ENCODE measurements at places on chromosomes 1 and 21. TPM values are rescaled to one million over a fixed set of nuclear protein-coding genes. Genes with fewer than 3 reads are reported as not detected.

The DSCAM gene
- not detected for total RNA-seq

The RHD gene
- not detected for total RNA-seq

The IFFO2 gene
- total RNA-seq, result 30.7 TPM

The FLG2 gene
- not detected for total RNA-seq

The ESRRG gene
- total RNA-seq, result 1.7 TPM

The STIL gene
- total RNA-seq, result 26.2 TPM

The FAM72C gene
- 4.3 TPM for total RNA-seq

The TNFSF4 gene
- 0.18 TPM for total RNA-seq

GRCh38 chr1:150999051-150999674 is 7.5 kb downstream of the MINDY1 start:
- DNase-seq, result peak; percentile 62

- DNase-seq, result no peak
Measured at GRCh38 chr1:66770694-66771093, 18.4 kb downstream of the DYNLT5 start.

DNA sequence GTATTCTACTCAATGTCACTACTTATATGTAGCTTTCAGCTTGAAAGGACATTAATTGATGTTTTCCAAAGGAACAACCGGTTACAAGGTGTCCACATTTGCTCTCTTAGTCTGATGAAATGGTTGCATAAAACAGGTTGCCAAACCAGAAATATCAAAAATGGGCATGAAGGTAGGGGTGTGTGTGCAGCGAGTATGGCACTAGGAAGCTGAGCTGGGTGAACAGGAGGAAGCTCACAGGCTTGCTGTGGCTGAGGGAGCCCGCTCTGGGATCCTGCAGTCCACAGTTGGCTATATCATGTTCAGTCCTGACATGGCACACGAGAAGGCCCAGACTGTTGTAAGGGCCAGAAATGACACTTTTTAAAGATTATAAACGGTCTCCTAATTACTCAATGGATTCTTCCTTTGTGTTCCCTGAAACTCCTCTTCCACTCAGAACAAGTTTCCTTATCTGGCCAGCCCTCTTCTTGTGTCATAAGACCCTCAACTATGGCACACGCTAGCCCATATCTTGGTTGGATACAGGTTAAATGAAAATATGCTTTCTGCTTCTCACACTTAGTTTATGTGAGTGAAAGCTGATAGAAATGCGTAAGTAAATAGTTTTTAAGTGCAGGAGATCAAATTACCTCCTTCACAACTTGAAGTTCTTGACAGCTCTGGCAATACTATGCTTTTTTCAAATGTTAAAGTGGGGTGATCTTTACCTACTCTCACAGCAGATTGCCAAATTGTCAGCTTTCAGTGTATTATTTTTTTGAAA is 201.5 kb downstream of the LMO4 start:
- DNase-seq, result no peak

DNA sequence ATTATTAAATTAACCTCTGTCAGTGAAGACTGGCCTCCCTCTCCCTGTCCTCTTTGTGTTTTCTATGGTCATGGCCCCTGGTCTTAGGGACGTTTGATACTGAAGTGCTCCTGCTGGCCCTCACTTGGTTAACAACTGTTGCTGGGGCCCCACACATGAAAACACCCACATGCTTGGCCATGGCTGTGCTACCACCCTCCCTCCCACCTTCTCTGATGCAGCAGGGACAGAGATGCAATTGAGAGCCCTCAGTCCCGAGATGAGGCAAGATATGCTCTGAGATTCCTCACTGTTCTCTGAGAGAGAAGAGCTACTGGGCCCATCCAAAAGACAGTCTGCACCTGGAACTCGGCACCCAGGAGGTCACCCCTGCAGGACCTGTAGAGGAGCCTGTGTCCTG is 33.3 kb downstream of the NCMAP start:
- no peak for DNase-seq

GRCh38 chr1:153677718-153678518 is 570 bp upstream of the NPR1 start:
- DNase-seq, result peak; percentile 70

- DNase-seq, result no peak
Measured at GRCh38 chr1:31556481-31557006, 19.8 kb upstream of the TINAGL1 start.

DNA sequence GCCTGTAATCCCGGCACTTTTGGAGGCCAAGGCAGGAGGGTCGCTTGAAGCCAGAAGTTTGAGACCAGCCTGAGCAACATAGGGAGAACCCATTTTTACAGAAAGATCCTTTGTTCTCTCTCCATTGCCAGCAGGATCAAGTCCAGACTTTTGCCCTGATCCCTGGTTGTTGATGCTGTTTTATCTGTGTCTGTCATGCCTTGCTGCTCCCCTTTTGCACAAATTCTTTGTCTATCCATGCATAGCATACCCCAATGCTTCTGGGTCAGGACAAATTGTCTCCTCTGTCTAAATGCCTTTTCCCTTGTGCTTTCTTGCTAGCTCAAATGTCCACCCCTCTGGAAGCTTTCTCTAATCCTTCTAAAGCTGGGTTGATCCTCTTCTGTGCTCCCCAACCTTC is 25.3 kb upstream of the FAAH start:
- DNase-seq, result no peak

DNA sequence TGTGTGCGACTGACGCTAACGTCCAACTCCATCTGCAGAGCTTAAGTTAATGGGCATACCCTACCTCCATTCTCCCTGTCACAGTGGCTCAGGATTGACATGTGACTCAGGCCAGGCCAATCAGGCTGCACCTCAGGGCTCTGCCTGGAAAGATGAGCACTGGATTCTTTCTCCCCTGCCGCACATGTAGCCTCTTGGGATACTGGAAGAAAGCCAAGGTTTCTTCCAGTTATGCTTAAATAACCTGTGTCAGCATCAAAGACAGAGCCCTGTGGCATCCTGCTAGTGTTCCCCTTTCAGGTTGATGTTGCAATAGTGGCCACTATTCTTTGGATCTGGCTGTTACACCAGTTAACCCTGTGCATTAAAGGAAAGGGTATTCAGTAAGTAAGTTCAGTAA is 55.0 kb upstream of the SYT6 start:
- DNase-seq, result no peak

DNA sequence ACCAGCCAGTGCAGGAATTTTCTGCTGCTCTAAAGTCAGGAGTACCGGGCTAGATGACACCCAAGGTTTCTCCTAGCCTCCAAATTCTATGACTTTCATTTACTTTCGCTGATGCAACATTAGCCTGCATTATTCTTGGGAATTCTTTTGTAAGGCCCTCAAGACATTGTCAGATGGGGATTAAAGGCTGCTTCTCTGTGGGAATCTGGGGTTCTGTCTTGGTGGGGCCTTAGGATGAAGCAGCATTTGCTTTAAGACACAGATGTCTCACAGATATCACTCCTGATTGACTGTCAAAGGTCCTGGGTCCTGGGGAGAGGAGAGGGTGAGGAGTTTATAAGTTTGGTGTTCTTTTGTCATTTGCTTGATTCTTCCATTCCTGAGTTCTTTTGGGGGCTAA is 11.6 kb downstream of the PKP1 start:
- DNase-seq, result no peak

GRCh38 chr1:82880506-82880905 is 1079.8 kb downstream of the ADGRL2 start:
- DNase-seq, result no peak

DNA sequence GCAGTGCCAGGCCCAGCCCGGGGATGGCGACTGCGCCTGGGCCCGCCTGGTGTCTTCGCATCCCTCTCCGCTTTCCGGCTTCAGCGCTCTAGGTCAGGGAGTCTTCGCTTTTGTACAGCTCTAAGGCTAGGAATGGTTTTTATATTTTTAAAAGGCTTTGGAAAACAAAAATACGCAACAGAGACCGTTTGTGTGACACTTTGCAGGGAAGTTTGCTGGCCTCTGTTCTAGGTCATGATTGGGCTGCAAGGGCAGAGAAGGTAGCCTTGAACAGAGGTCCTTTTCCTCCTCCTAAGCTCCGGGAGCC is 719 bp downstream of the SOD1 start:
- DNase-seq, result peak; percentile 21
